Neuronal stem cell (in vitro differentiated cells): ENCODE measurements at places on chromosomes 11 and 22.
A peak's percentile ranks its signal among the peaks of the same experiment; 100 is the strongest.

- DNase-seq = no peak
These were observed 92.5 kb downstream of the TMPRSS5 start for GRCh38 chr11:113613619-113614018.

DNA sequence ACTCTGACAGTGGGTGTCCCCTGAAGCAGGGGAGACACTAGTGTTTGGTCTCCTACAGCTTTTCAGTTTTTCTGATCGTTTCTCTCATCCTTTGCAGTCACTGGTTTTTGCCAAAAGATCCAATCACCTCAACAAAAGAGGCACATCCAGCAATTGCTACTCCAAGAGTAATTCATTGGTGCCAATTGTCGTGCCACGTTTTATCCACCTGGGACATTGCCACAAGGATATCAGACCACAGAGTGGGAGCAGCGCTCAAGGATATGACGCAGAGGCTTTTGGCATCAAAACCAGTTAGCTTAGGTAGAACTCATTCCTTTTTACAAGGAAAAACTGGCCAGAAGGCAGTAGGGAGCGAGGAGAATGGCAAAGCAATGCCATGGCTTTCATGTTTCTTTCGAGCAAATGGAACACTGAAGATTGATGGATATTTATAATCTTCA is 40.9 kb upstream of the BLID start:
- no peak for DNase-seq

GRCh38 chr11:76415073-76415472 is 29.7 kb upstream of the EMSY start:
- DNase-seq = no peak

GRCh38 chr11:24375931-24376330 is 120.9 kb upstream of the LUZP2 start:
- DNase-seq = no peak

DNA sequence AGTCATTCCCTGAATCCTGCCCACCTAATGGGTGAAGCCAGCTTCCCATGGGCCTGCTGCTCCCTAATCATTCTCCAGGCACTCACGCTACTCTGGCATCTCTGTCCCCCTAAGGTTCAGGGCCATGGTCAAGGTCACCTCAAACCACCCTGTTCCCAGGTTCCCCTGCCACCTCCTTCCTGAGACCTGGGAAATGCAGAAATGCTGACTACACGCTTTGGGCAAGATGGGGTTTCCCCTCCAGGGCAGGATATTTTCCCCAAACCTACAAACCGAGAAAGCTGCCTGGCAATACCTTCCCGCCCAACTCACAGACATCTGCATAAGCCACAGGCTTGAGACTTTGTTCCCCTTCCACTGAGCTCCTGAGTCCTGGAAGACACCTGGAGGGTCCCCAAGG is 97.6 kb downstream of the FEZ1 start:
- no peak for DNase-seq

- no peak for DNase-seq
These were observed 211.7 kb downstream of the NTM start for GRCh38 chr11:131582021-131582525.

DNA sequence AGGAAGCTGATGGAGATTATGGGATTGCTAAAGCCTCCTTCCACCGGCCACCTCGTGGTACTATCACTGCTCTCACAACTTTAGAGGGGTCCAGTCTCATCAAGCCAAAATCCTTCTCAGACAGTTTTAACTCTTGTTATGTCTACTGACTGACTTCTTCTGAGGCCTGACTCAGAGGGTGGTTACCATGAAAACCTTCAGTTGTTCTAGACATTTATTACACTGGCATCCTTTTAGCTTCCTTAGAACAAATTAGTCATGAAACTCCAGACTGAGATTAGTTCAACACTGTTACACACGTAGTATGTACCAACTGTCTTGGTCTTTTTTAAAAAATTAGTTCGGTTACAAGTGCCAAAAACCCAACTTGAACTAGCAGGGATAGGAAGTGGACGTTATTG is 7.5 kb downstream of the DIXDC1 start:
- no peak for DNase-seq

- no peak for DNase-seq
These were observed 35.2 kb downstream of the PPP2R1B start for GRCh38 chr11:111730871-111731591.

GRCh38 chr11:2156416-2157182 is 4.4 kb downstream of the INS start:
- peak; percentile 71 for DNase-seq

- DNase-seq = no peak
These were observed 18.9 kb downstream of the TRMU start for GRCh38 chr22:46354176-46354992.

GRCh38 chr11:21037850-21038249 is 368.5 kb downstream of the NELL1 start:
- DNase-seq = no peak

- DNase-seq = no peak
These were observed 72.8 kb downstream of the ARHGAP42 start for GRCh38 chr11:100759856-100760255.

DNA sequence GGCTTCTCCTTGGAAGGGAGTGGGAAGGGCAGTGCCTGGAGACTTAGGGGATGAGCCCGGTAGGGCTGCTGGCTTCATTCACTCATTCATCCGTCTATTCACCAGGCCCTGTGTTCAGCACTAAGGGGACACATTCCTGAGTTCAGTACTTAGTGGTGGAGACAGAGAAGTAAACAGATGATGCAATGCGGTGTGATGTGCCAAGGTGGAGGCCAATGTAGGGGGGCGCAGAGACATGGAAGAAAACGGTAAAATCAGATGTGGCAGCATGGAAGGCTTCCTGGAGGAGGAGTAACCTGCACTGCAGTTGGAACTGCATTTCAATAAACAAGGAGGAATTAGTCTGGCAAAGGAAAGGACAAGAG is 21.3 kb downstream of the GRIK4 start:
- no peak for DNase-seq

- DNase-seq = no peak
These were observed 11.3 kb downstream of the IL17RA start for GRCh38 chr22:17096071-17096470.

GRCh38 chr11:112968941-112969713 is 7.9 kb downstream of the NCAM1 start:
- no peak for DNase-seq

DNA sequence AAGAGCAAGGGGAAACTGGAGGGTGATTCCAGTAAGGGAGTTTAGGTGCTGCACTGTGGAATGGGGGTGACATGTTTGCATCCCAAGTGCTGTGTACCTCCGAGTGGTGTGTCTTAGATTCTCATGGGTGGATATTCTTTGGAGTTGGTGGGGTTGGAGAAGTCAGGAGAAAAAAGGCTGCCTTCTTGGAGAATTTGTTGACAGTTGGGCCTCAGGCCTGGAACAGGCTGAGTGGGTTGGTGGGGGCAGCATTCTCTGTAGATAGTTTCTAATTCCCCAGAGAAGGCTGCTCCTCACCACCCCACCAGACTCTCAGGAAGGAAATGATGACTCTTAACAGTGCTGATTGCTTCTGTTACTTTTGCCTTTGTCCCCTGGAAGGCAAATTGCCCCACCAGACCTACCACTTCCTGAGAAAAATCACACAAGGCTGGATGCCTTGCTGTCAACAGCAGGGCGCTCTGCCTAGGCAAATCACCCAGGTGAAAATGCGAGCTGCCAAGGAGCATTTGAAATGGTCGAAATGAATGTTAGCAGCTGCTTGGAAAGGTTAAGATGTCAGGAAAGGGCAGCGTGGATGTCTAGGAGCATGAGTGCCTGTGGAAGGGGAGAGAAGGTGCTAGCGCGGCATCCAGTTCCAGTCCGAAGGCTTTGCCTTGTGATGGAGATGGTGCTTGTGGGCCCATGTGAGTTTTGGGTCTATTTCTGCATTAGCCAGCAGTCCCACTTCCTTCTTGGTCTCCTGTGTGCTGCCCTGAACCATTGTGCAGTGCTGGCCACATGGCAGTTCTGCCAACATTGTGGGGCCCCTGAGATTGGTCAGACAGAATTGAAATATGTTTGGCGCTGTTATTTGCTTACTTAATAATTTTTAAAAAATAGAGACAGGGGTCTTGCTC is 29.7 kb upstream of the SORL1-AS1 start:
- no peak for DNase-seq

DNA sequence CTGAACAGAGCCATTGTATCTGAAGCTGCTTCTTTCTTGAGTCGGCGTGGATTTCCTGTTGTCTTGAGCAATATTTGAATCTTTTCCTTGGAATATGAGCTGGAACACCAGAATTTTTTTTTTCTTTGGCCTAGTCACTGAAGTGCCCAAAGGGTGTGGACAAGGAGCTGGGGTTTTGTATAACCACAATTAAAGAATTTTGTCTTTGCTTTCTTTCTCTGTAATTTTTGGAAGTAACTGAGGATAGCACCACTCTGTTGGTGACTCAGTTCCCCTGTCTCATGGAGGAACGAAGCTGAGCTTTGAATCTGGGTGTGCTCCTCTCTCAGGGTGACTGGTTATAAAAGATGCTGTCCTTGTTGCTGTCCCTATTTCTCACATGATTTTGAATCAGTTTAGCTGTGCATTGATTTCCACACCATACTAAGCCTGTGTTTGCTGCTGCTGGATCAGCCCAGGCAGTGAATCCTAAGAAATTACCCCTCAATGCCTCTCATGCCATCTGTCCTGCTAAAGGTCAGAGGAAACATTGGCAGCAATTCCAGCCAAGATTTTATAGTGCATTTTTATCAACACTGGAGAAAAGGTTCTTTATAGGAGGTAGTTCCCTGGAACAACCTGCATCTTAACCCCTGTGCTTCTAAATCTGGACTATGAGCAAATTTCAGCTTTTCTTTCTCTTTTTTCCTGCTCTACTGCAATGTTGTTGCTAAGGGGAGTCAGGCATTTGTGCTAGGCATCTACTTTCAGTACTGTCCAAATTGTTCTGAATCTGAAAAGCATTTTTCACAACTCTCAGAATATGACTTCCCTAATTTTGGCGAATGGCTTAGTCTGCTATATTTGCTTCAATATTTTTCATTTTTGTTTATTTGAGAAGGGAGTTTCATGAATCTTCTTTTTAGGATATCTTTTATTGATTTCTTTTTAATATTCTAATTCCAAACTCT is 540.8 kb downstream of the SOX6 start:
- DNase-seq = no peak

- DNase-seq = no peak
These were observed 327.5 kb upstream of the TENM4 start for GRCh38 chr11:79768343-79768742.

DNA sequence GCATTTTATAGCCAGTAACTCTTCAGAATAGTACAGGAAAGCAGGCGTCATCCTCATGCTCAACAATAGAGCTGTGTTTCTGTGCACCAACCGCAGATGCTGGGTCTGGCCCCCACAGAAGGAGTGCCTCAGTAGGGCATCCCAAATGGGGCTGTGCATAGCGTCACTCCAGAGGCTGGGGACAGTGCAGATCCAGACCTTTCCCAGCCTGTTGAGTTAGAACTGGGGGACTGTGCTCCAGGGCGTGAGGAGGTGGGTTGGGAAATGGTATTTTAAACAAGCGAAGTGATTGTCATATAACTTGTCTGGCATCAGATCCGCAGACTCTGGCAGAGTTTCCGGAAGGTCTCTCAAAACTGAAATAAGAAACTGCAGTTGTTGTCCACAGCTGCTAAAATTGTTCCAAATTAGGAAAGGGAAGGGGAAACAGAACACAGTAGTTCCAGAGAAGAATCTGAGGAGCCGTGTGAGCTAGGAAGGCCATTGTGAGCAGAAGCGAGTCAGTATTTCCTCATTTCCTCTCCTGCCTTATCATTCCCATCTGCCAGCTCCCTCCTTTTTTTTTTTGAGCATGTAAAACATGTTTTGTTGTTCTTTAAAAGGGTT is 52.2 kb downstream of the JAM3 start:
- no peak for DNase-seq

- no peak for DNase-seq
These were observed 38.6 kb upstream of the PDE2A start for GRCh38 chr11:72712841-72713240.

GRCh38 chr11:34634694-34635062 is 13.8 kb downstream of the EHF start:
- no peak for DNase-seq

DNA sequence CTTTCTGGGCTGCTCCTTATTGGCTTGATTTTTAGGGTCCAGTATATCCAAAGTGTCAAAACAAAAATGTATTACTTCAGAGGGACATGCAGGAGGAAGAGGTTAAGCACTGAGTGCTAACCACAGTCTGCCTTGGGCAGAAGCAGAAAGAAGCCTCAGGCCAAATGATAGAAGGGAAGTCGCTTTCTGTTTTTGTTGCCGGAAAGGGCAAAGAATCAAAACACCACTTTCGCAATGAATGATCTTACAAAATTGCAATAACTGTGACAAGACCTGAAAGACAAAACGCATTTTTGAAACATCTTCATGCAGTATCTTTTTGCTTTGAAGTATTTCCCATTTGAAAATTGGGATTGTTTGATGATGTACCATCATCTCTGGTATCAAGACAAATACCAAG is 70.1 kb upstream of the PICALM start:
- DNase-seq = no peak

DNA sequence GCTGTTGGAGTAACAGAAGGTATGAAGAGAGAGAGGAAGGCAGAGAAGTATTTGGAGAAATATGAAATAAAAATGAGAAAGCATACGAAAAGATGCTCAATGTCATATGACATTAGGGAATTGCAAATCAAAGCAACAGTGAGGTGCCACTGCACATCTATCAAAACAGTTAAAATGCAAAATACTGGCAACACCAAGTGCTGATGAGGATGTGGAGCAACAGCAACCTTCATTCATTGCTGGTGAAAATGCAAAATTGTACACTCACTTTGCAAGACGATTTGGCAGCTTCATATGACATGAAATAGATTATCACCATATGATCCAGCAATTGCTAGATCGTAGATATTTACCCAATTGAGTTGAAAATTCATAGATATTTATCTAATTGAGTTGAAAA is 9.4 kb upstream of the SPDYC start:
- no peak for DNase-seq

DNA sequence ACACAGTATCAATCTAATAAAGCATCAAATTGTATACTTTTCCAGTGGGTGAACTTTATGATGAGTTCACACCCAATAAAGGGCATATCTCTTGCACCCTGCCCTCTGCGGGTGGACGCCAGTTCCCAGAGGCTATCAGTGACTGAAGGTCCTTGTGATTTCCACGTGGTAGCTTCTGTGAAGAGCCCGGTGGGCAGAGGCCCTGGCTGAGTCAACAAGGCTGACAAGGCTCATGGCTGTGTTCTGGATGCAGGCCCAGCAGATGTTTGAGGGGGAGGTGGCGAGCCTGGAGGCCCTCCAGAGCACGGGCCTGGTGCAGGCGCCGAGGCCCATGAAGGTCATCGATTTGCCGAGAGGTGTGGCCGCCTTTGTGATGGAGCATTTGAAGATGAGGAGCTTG is 71.4 kb downstream of the PIWIL3 start:
- DNase-seq = no peak

- DNase-seq = no peak
These were observed 82.7 kb downstream of the CELSR1 start for GRCh38 chr22:46454504-46455269.
